Stromal cell of bone marrow (primary cell): ENCODE measurements at places on chromosomes 2 and 18.

GRCh38 chr18:2148823-2149222 is 422.5 kb downstream of the METTL4 start:
- DNase-seq = peak; percentile 13

DNA sequence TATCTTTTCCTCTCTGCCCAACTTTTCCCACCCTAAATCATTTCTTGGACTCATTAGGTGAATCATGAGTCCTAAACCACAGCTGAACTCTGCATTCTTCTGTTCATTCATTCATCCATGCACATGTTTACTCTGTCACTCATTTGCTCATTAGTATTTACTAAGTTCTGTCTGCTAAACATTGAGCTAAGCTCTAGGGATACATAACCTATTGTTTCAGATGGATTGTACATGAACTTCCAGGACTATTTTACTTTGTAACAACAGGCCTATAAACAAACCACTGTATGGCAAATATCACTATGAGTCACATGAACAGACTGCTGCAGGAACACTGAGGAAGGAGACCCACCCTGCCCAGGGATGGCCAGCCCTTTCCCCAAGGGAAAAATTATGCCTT is 14.6 kb upstream of the DYNC2LI1 start:
- DNase-seq = peak; percentile 74

DNA sequence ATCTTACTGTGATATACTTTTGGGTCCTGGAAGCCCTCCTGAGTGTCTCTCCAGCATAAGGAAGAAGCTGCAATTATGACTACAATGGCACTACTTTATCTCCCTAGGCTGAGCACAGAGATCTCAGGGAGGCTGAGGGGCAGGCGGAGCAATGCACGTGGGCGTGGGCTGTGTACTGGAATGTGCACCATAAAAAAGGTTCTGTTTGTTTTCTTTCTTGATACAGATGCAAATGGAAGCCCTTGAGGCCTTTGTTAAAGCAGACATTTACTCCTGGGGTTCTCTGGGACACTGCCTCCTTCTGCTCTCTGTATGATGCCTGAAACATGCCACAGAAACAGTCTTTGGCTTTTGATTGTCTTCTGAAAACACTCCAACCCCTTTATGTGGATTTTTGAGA is 79.1 kb upstream of the DLX2 start:
- no peak for DNase-seq

DNA sequence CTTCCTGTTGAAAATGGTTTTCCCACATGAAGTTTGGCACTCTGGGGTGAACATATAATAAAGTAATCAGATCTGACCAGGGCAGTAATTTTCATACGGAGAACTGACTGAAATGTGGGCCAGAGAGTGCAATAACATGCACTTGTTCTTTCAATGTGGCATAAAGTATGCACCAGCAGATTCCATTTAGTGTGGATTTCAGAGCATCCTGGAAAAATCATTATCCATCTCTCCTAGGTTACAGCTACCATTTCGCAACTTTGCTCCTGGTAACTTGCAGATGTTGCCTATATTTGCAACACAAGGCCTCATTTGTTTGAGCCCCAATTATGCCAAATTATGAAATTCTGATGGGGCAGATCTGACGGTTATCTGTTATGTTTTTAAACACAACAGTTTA is 55.4 kb downstream of the COLEC12 start:
- DNase-seq = no peak

DNA sequence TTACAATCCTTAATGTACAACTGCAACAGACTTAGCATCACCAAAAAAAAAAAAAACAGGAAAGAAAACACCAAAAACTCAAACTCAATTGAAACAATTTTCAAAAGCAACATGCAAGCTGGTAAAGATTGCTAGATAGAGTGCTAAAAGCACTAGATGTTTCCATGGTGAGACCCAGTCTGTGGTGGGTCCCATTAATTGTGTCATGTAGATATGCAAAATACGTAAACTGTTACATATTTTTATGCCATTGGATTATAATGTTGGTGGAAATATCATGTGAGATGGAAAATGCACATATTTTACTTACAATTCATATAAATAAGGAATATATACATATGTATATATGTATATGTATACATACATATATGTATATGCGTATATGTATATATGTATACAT is 30.5 kb downstream of the CSRNP3 start:
- no peak for DNase-seq

DNA sequence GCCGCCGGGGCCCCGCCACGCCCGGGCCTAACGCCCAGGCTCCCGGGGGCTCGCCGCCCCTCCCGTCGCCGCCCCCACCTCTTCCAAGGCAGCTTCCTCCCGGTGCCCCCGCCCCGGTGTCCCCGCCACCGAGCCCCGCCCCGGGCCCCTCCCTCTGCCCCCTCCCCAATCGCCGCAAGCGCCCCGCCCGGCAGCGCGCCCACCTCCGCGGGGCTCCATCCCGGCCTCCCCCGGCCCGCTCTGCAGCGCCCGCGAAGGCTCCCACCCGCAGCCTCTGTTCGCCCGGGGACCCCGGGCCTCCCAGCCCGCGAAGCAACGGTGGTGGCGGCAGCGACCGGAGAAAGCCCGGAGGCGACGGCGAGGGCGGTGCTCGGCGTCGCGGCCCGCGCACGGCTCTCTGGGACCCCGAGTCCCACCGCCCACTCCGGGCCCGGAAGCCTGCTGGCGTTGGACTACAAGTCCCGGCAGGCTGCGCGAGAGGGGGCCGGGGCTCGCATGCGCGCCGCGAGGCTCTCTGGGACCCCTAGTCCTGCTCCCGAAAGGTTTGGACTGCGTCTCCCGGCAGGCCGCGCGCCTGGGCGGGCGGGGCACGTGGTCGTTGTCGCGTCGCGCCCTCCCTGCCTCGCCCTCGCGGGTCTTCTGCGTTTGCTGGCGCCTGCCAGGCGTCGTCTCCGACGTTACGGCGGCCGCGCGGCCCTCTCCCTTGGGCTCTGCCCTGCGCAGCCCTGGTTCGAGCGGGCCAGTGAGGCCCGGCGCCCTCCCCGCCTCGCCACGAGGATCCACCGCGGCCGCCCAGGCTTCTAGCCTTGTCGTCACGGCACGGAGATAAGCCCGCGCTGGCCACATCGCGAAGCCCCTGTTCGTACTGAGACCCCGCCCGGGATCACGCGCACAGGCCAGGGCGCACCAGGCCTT is at the start of gene STK25:
TSS of gene STK25 (minus strand) at position 345 of the 915 bp plus-strand sequence. CDS start 549 bp downstream, outside the sequence.
- peak; percentile 96 for DNase-seq

- DNase-seq = no peak
Measured at GRCh38 chr2:3777966-3778365, 74.6 kb downstream of the DCDC2C start.

GRCh38 chr2:143163499-143163898 is 34.3 kb downstream of the ARHGAP15 start:
- no peak for DNase-seq

GRCh38 chr2:158741625-158742024 is 53.5 kb upstream of the DAPL1 start:
- no peak for DNase-seq

GRCh38 chr18:45854036-45854586 is 28.6 kb downstream of the SIGLEC15 start:
- DNase-seq = no peak

DNA sequence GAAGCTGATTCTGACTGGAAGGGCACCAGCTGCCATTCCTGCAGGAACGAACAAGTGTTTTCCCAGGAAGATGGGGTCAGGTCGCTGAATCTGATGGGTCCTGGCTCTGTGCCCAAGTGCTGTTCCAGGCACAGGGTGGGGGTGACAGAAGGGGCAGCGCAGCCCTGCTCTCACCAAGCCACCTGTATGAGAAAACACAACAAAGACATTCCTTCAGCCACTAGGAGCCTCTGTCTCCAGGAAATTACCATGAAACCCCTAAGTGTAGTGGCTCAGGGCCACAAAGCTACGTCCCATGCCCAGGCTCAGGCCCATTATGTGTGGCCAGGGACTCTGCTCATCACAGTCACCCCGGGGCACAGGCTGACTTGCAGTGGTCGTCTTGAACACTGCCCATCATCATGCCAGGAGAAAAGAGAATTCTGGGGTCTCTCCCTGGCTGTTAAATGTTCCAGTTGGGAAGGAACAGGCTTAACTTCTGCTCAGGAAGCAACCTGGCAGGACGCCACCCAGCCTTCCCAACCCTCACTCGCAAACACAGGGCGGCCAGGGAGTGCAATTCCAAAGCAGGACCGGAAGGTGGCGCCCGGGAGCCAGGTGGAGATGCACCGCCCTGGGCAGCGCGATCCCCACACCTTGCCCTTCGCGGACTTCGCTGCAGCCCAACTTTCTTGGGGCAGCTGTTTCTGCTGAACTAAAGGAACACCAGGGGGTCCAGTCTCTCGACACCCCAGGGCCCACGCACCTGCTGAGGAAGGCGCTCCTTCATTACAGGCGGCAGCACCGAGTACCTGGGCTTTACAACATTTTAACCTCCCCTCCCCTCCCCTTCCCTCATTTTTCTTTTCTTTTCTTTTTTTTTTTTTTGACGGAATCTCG is 11.0 kb upstream of the SFTPB start:
- DNase-seq = peak; percentile 40

- peak; percentile 96 for DNase-seq
Measured at GRCh38 chr18:58567453-58568196, 61.3 kb downstream of the ALPK2 start.

DNA sequence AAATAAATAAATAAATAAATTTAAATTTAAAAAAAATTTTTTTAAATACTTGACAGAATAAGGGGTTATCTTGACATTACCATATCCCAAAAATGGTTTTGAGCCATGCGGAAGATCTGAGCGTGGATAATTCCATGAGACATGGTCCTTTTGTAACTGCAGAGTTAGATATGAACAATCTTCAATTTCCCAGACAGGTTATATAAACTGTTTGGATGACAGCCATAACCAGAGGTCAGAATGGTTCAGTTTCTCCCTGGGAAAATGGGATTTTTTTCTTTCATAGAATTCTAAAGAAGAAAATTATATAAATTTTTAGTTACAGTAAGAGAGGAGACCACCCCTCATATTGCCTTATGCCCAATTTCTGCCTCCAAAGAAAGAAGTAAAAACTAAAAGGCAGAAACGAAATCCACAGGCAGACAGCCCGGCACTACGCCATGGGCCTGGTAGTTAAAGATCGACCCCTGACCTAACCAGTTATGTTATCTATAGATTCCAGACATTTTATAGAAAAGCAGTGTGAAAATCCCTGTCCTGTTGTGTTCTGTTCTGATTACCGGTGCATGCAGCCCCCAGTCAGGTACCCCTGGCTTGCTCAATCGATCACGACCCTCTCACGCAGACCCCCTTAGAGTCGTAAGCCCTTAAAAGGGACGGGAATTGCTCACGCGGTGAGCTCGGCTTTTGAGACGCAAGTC is 3.0 kb downstream of the GALM start:
- no peak for DNase-seq

DNA sequence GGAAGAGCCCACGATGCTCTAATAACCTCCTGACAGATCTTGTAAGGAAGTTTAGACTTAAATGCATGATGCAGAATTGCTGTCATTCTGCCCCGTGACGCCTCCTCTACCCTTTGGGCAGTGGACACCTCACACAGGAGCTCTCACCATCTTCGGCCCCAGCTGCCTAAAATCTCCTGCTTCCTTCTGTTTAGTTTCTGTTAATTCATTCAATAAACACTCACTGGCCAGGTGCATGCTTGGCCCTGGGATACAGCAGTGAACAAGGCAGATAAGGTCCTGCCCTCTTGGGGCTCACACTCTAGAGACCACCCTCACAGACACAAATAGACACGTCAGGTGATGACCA is 81.1 kb downstream of the SEPTIN10 start:
- DNase-seq = no peak

DNA sequence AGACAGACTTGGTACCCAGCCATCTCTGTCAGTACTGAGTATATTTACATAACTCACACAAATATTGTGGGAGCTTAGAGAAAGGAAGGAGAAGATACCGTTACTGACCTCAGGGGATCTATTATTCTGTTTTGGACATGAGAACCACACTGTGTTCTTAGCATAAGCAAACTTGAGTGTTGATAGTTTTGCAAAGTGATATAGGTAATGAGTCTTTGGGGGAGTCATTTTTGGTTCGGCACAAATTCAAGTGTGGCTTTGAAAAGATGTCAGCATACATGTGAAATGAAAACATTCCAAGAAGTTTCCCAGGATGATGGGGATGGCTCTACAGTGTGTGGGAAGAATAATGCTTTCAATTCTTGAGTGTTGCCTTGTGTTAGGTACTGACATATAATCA is 24.1 kb downstream of the SMARCAL1 start:
- no peak for DNase-seq

GRCh38 chr2:97656905-97657587 is 6.8 kb downstream of the ACTR1B start:
- DNase-seq = no peak

DNA sequence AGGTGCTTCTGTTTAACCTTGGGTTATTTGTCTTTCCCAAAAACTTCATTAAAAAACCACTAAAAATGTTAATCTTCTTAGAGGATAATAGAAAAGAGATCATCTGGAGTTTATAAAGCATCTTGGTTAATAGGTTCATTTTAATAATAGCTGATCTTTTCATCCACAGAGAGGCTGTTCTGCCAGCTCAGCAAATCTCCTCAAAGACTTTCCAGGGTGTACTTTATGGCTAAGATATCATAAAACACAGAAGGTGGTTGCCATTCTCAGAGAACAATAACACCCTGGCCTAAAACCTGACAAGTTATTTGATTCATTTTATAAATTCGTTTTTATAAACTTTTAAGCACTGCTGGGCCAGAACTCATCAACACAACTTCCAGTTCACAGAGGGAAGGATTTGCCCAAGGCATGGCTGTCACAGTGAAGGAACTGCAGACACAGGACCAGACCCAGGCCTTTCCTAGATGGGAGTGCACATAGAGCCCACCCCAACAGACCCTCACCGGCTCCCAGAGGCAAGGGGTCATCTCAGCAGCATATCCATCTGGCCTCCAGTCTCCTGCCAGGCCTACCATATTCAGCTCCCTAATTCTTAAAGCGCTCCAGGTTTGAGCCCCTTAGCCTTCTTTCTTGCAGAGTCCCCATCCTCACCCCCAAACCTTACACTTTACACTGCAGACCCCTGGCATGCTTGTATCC is 203.4 kb upstream of the RAB6C start:
- no peak for DNase-seq
